ENCODE measurements at places on chromosomes 1 and 21.

- DNase-seq, result no peak
Observed at GRCh38 chr1:33399375-33399774, 31.5 kb downstream of the PHC2 start.

DNA sequence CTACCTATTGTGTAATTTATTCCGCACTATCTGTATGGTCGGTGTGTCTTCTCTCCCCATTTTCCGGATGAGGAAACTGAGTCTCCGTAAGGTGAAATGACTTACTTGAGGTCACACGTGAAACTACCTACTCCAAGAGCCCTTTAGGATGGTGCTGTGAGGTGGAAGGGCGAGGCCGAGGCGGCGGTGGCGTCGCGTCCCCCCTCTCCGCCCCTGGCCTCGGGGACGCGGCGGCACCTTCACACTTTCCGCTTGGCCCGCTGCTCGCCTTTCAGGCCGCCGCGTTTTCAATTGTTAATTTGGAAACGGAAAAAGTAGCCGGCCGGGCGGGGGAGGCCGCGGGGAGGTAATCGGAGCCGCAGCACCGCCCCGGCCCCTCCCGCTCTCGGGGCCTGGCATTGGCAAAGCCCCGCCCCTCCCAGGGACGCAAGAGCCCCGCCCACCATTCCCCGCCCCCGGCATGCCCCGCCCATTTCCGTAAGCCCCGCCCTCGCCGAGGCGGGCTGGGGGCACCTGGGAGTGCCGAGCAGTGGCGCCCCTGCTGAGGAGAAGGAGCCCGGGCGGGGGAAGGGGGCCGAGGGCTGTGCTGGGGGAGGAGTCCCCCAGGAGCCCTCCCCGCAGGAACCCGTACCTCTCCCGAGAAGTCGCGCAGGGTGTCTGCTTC is 18.6 kb downstream of the KCNQ4 start:
- peak; percentile 84 for DNase-seq

- no peak for DNase-seq
Observed at GRCh38 chr1:119340861-119341261, 27.7 kb upstream of the HAO2 start.

DNA sequence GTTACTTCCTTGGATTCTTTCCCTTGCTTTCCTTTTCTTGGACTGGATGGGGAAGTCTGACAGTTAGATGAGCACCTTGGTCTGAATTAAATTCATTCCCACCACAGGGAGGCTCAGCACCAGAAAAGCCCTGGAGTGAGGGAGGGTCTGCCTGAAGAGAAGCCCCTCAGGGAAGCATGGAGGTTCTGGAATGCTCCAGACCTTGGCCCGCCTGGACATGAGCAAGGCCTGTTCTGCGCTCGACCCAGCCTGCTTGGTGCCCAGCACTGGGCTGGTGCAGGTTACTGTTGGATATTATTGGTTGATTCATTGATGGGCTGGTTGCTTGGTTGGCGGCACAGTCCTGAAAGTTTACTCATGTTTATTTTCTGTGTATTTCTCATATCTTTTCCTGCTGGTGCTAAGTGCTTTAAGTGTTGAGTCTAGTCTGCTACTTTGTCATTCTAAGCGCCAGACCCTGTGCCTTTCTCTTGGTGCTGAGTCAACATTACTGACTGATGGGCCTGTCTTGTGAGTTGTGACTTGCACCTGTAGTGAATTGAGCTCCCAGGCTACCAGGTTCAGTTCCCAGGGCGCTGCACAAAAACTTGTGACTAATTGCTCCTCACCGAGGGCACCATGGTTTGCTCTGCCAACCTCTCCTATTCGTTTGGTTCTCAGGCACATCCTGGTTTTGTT is 538.5 kb downstream of the KIF26B start:
- DNase-seq, result no peak

GRCh38 chr1:71393301-71393700 is 312.5 kb upstream of the ZRANB2 start:
- no peak for DNase-seq

DNA sequence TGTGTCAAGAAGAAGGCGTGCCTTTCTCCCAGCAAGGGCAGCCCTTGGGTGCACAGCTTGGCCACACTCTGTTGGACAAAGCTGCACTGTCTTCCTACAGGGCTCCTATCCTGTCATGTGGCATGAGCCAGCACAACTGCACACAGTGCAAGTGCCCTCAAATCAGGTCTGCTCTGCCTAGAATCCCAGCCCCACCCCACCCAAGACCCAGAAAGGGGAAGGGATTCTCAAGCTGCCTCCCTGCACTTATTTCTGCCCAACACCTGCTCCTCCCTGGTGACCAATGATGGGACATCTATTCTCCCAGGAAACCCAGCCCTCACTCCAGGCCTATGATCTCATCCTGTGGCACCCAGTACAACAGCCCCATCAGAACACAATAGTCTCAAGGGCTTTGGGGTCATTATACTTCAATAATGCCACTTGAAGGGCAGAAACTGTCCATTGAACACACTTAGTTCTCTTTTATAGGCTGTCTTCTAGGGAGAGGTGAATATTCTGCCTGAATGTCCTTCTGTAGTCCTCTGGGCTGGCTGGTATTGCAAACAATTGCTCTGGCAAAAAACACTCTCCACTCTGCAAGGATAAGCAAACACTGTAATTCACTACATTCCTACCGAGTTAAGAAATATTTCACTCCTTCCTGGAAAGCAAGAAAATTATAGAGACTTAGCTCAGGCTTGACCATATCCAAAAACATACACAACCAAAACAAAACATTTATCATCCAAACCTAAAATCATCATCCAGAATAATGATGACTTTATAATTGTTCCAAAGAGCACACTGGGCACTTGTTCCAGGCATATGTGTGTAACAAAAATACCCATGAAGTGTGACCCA is 43.1 kb upstream of the IGSF3 start:
- no peak for DNase-seq

- no peak for DNase-seq
Observed at GRCh38 chr1:15058261-15058660, 95.3 kb upstream of the TMEM51 start.

GRCh38 chr1:17611991-17612390 is 72.5 kb downstream of the ARHGEF10L start:
- DNase-seq, result no peak

GRCh38 chr21:38334866-38335265 is 78.1 kb downstream of the KCNJ15 start:
- no peak for DNase-seq
